Hepatocyte (in vitro differentiated cells): ENCODE measurements at places on chromosomes 6 and 20. TPM values are rescaled to one million over a fixed set of nuclear protein-coding genes. Genes with fewer than 3 reads are reported as not detected.

GRCh38 chr20:36272547-36273220, 33.5 kb upstream of the DLGAP4 start:
- H3K27me3 ChIP-seq = no peaks in the 10 kb centered on the region
- no peak overlapping the region for H3K27ac ChIP-seq
- no peaks in the 10 kb centered on the region for H3K36me3 ChIP-seq
- H3K4me1 ChIP-seq = no peaks in the 10 kb centered on the region
- no peak for DNase-seq

GRCh38 chr20:40512994-40513393, 176.0 kb downstream of the MAFB start:
- no peaks in the 10 kb centered on the region for H3K27me3 ChIP-seq
- no peaks in the 10 kb centered on the region for H3K36me3 ChIP-seq
- H3K4me3 ChIP-seq = no peak overlapping the region
- no peaks in the 10 kb centered on the region for H3K4me1 ChIP-seq
- DNase-seq = no peak

- H3K4me1 ChIP-seq = peaks cover 8% of the 10 kb centered on the region
- no peak overlapping the region for H3K27ac ChIP-seq
- no peaks in the 10 kb centered on the region for H3K36me3 ChIP-seq
- no peak overlapping the region for H3K4me3 ChIP-seq
Observed at GRCh38 chr6:148595550-148595949, 151.3 kb upstream of the UST start.

GRCh38 chr6:9455864-9456658, 958.8 kb downstream of the TFAP2A start:
- no peaks in the 10 kb centered on the region for H3K27me3 ChIP-seq
- no peaks in the 10 kb centered on the region for H3K4me1 ChIP-seq
- DNase-seq = no peak
- H3K36me3 ChIP-seq = no peaks in the 10 kb centered on the region
- H3K27ac ChIP-seq = no peak overlapping the region

- DNase-seq = no peak
- H3K4me1 ChIP-seq = no peaks in the 10 kb centered on the region
- no peaks in the 10 kb centered on the region for H3K36me3 ChIP-seq
- H3K27me3 ChIP-seq = no peaks in the 10 kb centered on the region
- H3K4me3 ChIP-seq = no peak overlapping the region
Observed at GRCh38 chr20:23072892-23073586, 13.1 kb downstream of the CD93 start.

- H3K27me3 ChIP-seq = no peaks in the 10 kb centered on the region
- peak; percentile 78 for DNase-seq
- H3K4me1 ChIP-seq = peaks cover 33% of the 10 kb centered on the region
- no peaks in the 10 kb centered on the region for H3K36me3 ChIP-seq
- H3K4me3 ChIP-seq = no peak overlapping the region
Observed at GRCh38 chr6:36666826-36667591, 11.5 kb upstream of the CDKN1A start.

Gene C6orf89
- total RNA-seq = 39.6 and 44.8 TPM in 2 replicates

Gene SPATS1
- not detected in 2 replicates for total RNA-seq

Gene MOXD1
- total RNA-seq = 16.7 and 16.8 TPM in 2 replicates
